ENCODE measurements at places on chromosomes 4 and X.

DNA sequence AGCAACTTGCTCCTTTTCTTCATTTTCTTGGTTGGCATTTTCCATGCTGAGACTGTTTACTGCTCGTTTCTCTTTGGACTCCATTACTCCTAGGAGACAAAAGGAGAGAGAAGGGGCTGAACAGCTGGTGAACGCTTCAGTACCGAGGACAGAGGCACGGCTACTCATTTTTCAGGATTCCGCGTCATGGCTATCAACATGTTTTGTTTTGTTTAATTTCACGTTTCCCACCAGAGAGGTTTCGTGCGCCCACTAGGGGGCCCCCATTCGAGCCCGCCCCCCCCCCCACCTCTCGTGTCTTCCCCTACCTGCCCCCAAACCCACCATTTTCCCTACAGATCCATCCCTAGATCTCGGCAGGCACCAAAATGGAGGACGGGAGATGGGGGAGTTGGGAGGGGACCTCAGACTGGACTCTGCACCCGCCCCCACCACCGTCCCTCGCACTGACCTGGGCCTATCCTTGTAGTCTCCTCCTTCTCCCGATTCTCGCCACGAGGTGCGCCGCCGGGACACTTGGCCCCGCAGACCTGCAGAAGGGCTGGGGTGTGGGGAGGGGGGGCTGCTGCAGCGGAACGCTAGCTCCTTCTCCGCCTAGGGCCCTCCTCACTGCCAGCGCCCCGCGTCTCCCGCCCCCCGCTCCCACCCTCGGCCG lies 653 bp downstream of the BEX1 start:
- DNase-seq: peak; percentile 43

GRCh38 chrX:3345281-3346191 lies 916 bp downstream of the MXRA5 start:
- peak; percentile 61 for DNase-seq

DNA sequence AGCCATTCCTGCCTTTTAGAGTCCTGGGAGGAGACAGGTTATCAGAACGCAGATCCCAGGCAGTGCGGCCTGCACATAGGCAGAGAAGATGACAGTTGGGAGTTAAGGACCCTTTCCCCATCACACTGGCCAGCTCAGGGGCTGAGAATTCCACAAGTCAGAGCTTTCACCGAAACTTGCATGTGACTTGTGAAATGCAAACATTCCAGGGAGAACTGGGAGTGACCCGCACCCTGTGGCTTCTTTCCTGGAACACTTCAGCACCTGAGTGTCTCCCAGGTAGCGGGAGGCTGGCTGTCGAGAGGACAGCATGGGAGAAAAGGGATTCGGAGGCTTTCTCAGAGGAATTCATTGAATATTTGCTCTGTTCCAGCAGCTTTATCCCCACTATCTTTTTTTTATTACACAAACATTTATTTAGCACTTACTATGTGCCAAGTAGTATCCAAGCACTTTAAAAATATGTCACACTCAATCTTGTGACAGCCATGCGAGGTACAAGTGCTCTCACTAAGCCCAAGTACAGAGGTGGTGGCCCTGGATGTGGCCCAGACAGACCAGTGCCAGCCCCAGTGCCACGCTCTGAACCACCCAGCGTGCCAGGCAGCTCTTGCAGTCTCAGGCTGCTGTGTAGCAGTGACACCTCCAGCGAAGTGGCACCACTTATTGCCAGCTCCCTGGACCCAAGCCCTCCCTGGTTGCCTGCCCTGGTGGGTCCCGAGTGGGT lies 100.5 kb downstream of the PHKA2 start:
- no peak for DNase-seq

DNA sequence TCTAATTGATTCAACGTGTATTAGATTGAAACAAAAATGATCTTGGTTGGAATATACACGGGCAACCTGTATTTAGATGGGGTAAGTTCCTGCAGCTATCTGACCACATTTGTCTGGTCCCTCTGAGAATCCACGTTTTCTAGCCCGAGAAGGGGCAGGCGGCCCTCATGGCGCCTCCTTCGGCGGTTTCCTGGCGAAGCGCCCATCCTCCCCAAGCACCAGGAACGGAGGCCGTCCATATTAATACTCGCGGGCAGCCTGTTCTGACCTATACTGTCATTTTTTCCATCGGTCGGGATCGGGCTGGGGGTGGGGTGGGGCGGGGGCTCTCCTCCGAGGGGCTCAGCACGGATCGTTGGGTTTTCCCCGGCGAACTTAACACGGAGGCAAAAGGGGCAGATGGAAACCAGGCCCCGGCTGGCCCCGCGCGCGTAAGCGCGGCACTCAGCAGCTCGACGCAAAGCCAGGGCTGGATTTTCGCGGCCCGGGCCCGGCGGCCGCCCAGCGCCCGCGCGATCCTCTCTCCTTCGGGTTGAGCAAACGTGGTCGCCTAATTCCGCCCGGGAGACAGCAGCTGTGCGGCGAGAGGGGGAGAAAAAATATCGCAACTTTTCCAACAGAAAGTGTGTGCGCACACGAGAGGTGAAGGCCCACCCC lies 77.2 kb upstream of the BCOR start:
- peak; percentile 48 for DNase-seq

DNA sequence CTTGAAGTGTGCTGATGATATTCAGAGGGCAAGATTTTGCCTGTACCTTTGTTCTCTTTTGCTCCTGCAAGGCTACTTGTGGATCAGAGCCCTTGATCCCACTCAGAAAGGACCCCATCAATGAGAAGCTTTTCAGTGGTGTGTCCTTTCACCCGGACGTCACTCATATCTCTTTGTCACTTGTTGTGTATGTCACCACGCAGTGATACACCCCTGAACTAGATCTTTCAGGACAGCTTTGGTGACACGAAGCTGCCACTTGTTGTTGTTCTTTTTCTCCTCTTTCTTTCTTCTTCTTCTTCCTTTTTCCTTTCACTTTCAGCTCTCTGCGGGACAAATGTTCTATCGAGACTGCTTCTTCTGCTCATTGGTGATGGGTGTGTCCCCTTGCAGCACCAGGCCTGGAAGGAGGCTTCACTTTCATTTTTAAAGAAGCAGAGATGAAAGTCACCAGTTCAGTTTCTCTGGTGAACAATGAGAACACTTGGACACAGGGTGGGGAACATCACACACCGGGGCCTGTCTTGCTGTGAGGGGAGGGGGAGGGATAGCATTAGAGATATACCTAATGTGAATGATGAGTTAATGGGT lies 83.6 kb downstream of the NBDY start:
- DNase-seq: no peak

- no peak for DNase-seq
These were observed 210.3 kb upstream of the EPHA5 start for GRCh38 chr4:65880594-65880993.

GRCh38 chrX:32293962-32294700 lies 917.2 kb downstream of the DMD start:
- no peak for DNase-seq

DNA sequence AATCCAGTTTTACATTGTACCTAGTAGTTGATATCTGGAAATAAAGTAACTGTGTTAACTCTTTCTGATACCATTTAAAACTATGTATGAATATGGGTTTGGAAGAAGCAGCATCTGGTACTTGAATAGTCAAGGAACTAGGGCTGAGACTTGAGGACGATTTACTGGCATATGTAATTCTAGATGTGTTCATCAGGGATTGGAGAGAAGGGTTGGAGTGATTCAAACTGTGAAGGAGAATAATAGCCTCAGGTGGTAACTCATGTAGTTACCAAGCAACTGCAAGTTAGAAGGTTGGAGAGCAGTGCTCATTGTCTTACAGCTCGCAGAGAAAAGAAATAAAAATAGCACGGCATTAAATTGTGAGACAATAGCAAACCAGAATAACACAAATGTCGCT lies 29.5 kb upstream of the TXLNG start:
- DNase-seq: no peak

- DNase-seq: no peak
These were observed 213.4 kb upstream of the RASGEF1B start for GRCh38 chr4:81685104-81685503.

DNA sequence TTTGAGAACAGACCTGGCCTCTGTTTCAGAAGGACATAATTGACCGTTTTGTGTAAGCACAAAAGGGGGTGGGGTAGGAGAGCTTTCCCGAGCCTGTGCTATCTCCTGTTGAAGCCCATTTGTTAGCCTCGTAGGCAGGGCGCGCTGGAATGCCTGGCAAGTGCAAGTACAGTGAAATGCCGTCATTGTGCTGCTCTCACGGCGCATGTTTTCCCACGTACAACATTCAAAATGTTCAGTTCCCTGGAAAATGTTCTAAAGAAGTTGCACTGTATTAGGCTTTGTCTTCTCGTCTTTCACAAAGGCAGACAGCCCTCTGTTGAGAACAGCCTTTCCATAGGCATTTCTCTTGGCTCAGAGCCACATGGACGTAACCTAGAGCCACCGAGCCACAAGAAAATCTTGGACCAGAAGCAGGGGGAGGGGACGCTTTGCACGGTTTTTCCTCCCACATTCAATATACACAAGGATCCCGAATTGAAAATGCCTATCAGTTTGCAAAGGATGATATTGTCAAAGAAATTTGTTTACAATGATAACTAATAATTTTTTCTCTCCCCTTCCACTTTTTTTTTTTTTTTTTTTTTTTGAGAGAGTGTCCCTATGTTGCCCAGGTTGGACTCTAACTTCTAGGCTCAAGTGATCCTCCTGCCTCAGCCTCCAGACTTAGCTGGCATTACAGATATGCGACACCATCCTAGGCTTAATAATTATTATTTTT lies 54.6 kb upstream of the RAPGEF2 start:
- DNase-seq: peak; percentile 32

DNA sequence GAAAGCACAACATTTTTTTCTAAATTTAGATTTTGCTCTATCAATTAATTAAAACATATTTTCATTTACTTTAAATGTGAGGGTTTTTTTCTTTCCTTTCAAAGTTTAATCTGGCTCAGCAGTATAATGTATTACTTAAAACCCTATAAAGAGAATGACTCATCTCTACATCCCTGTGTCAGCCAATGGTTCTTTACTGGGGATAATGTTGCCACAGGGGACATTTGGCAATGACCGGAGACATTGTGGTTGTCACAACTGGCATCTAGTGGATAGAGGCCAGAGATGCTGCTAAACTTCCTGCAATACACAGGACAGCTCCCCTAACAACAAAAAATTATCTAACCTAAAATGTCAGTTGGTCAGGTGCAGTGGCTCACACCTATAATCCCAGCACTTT lies 53.8 kb downstream of the SYNPO2 start:
- DNase-seq: no peak
